ENCODE measurements at places on chromosomes 16 and 17.

GRCh38 chr17:67531291-67531690 is 154.2 kb downstream of the PITPNC1 start:
- H3K4me1 ChIP-seq = peaks cover 22% of the 10 kb centered on the region
- no peak overlapping the region for H3K27ac ChIP-seq
- H3K4me3 ChIP-seq = no peak overlapping the region
- peaks cover 7% of the 10 kb centered on the region for H3K36me3 ChIP-seq
- no peak for DNase-seq
- no peaks in the 10 kb centered on the region for H3K27me3 ChIP-seq

DNA sequence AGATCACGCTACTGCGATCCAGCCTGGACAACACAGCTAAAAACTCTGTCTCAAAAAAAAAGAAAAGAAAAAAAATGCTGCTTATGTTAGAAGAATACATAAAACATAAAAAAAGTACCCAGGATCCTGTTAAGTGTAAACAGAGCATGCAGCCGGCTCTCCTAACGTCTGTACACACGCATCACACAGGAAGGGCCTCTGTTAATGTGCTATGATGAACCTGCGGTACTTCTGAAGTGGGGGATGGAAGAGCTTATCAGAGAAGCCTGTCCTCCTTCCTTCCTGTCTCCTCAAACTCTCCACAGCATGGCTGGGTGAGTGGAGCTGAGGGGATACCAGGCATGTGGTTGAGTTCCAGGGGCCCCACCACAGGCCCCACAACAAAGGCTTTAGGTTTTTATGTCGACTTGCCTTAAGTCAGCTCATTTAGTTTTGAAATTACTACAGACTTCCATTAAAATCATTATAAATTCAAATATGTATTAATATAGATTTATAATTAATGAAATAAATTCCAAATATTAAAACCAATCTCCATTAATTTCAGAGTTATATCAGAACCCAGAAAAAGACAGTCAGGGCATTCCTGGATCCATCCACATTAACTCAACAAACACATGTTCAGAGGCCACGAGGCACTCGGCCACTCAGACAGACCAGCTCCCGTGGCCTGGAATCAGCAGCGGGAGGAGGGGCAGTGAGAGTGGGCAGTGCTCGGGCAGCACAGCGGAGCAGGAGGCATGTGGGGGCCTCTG is 11.7 kb downstream of the CCDC57 start:
- peak; percentile 81 for DNase-seq
- H3K27me3 ChIP-seq = no peaks in the 10 kb centered on the region
- H3K4me1 ChIP-seq = peaks cover 65% of the 10 kb centered on the region
- peak overlapping the region; percentile 65 for H3K27ac ChIP-seq

- no peaks in the 10 kb centered on the region for H3K4me1 ChIP-seq
- peak; percentile 71 for DNase-seq
- H3K36me3 ChIP-seq = no peaks in the 10 kb centered on the region
- no peak overlapping the region for H3K4me3 ChIP-seq
- peaks cover 33% of the 10 kb centered on the region for H3K27me3 ChIP-seq
Observed at GRCh38 chr17:2749784-2750181, 331 bp upstream of the CCDC92B start.

DNA sequence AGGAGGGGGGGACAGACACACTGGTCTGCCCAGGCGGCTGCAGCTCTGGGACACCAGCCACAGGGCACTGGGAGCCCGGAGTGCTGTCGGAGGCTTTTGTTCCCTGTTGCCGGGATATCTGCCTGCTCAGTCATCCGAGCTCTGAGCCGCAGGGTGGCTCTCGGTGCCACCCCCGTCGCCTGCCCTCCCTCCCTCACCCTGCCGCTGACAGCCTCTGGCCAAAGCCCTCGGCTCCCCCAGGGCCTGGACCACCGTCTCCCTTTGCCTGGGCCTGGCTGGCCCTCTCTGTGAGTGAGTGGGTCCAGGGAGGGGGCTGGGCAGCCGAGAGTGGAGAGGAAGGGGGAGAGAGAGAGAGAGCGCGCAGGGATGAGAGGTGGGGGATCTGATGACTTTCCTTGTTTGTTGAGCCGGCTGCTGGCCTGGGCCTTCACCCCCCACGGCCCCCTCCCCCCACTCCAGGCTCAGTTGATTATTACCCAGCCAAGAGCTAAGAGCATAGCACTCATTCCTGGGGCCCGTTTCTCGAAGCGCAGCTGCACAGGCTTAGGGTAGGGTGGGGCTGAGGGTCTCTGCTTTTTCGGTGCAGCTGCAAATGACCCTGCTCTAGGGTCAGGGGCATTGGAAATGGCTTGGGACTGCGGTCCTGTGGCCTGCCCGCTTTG is 2.7 kb downstream of the FOXJ1 start:
- H3K4me3 ChIP-seq = no peak overlapping the region
- H3K4me1 ChIP-seq = peaks cover 41% of the 10 kb centered on the region
- H3K36me3 ChIP-seq = no peaks in the 10 kb centered on the region
- H3K27me3 ChIP-seq = peaks cover 2% of the 10 kb centered on the region
- no peak for DNase-seq
- H3K27ac ChIP-seq = no peak overlapping the region

DNA sequence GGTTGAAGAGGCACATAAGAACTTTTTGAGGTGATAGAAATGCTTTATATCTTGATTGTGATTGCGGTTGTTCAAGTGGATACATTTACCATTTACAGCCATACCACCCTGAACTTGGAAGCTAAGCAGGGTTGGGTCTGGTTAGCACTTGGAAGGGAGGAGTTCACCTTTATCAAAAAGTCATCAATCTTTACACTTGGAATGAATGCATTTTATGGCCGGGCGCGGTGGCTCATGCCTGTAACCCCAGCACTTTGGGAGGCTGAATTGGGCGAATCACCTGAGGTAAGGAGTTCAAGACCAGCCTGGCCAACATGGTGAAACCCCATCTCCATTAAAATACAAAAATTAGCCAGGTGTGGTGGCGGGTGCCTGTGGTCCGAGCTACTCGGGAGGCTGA is 9.5 kb upstream of the GJD3 start:
- H3K27ac ChIP-seq = peak overlapping the region; percentile 64
- DNase-seq = no peak
- H3K36me3 ChIP-seq = no peaks in the 10 kb centered on the region
- no peaks in the 10 kb centered on the region for H3K27me3 ChIP-seq
- H3K4me3 ChIP-seq = no peak overlapping the region

GRCh38 chr16:66320774-66321173 is 45.7 kb upstream of the CDH5 start:
- no peak for DNase-seq
- H3K27ac ChIP-seq = no peak overlapping the region
- no peaks in the 10 kb centered on the region for H3K4me1 ChIP-seq
- H3K36me3 ChIP-seq = no peaks in the 10 kb centered on the region
- H3K4me3 ChIP-seq = no peak overlapping the region

- peak; percentile 20 for DNase-seq
- no peak overlapping the region for H3K27ac ChIP-seq
- H3K4me3 ChIP-seq = no peak overlapping the region
- peaks cover 9% of the 10 kb centered on the region for H3K36me3 ChIP-seq
- peaks cover 52% of the 10 kb centered on the region for H3K4me1 ChIP-seq
Observed at GRCh38 chr16:71855937-71856662, 10.3 kb downstream of the ATXN1L start.

GRCh38 chr16:73062001-73062616 is 14.2 kb upstream of the ZFHX3 start:
- DNase-seq = no peak
- H3K27me3 ChIP-seq = peaks cover 63% of the 10 kb centered on the region
- no peaks in the 10 kb centered on the region for H3K36me3 ChIP-seq
- peak overlapping the region; percentile 15 for H3K4me3 ChIP-seq
- peaks cover 25% of the 10 kb centered on the region for H3K4me1 ChIP-seq
- H3K27ac ChIP-seq = no peak overlapping the region

- no peaks in the 10 kb centered on the region for H3K27me3 ChIP-seq
- no peak for DNase-seq
- no peaks in the 10 kb centered on the region for H3K4me1 ChIP-seq
- no peak overlapping the region for H3K27ac ChIP-seq
- no peak overlapping the region for H3K4me3 ChIP-seq
Observed at GRCh38 chr16:83882163-83882885, 16.6 kb upstream of the MLYCD start.

GRCh38 chr17:57121308-57122042 is 36.4 kb downstream of the AKAP1 start:
- H3K4me1 ChIP-seq = no peaks in the 10 kb centered on the region
- H3K27ac ChIP-seq = no peak overlapping the region
- H3K27me3 ChIP-seq = no peaks in the 10 kb centered on the region
- no peak overlapping the region for H3K4me3 ChIP-seq
- peaks cover 32% of the 10 kb centered on the region for H3K36me3 ChIP-seq
- DNase-seq = peak; percentile 33

DNA sequence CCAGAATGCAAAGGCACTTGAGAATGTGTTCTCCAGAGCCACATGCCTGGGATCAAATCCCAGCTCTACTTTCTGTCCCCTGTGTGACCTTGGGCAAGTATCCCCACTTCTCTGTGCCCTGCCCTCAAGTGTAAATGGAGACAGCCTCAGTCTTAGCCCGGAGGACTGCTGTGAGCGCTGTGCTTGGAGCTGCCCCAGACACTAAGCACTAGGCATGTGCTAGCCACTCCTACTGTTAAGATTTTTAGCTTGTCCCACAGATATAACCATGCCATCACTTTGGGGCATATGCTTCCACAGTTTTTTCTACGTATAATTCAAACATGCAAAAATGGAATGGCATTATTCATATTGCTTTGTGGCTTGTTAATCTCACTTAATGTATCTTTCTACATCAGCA is 29.4 kb downstream of the TMEM11 start:
- DNase-seq = no peak
- no peaks in the 10 kb centered on the region for H3K27me3 ChIP-seq
- peaks cover 2% of the 10 kb centered on the region for H3K4me1 ChIP-seq
- peaks cover 7% of the 10 kb centered on the region for H3K36me3 ChIP-seq
- H3K4me3 ChIP-seq = no peak overlapping the region

- H3K27me3 ChIP-seq = no peaks in the 10 kb centered on the region
- H3K4me3 ChIP-seq = no peak overlapping the region
- no peak overlapping the region for H3K27ac ChIP-seq
- DNase-seq = peak; percentile 60
- peaks cover 1% of the 10 kb centered on the region for H3K4me1 ChIP-seq
- H3K36me3 ChIP-seq = peaks cover 33% of the 10 kb centered on the region
Observed at GRCh38 chr17:47978324-47978723, 7.4 kb downstream of the CDK5RAP3 start.

GRCh38 chr17:58337210-58337599 is 8.6 kb upstream of the TSPOAP1 start:
- H3K27me3 ChIP-seq = peaks cover 1% of the 10 kb centered on the region
- H3K36me3 ChIP-seq = peaks cover 61% of the 10 kb centered on the region
- H3K4me1 ChIP-seq = peaks cover 8% of the 10 kb centered on the region
- peak overlapping the region; percentile 92 for H3K4me3 ChIP-seq
- peak overlapping the region; percentile 99 for H3K27ac ChIP-seq

- no peak overlapping the region for H3K4me3 ChIP-seq
- H3K27me3 ChIP-seq = no peaks in the 10 kb centered on the region
- H3K27ac ChIP-seq = no peak overlapping the region
- DNase-seq = no peak
Observed at GRCh38 chr17:70819183-70819582, 649.9 kb downstream of the KCNJ2 start.
